ENCODE measurements at places on chromosomes 7 and 10.

GRCh38 chr10:49568235-49568634 lies 29.3 kb upstream of the ERCC6 start:
- DNase-seq: peak; percentile 14

DNA sequence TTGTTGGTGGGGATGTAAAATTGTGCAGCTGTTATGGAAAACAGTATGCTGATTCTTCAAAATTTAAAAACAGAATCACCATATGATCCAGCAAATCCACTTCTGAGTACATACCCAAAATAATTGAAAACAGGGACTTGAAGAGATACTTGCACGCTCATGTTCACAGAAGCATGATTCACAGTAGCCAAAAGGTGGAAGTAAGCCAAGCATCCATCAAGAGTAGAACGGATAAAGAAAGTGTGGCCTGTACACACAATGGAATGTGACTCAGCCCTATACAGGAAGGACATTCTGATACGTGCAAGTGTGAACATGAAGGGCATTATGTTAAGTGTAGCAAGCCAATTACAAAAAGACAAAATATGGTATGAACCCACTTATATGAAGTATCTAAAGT lies 696.7 kb upstream of the CELF2 start:
- no peak for DNase-seq

GRCh38 chr7:103914147-103914899 lies 75.1 kb downstream of the RELN start:
- DNase-seq: no peak

GRCh38 chr10:95474228-95475002 lies 86.8 kb downstream of the SORBS1 start:
- DNase-seq: no peak

DNA sequence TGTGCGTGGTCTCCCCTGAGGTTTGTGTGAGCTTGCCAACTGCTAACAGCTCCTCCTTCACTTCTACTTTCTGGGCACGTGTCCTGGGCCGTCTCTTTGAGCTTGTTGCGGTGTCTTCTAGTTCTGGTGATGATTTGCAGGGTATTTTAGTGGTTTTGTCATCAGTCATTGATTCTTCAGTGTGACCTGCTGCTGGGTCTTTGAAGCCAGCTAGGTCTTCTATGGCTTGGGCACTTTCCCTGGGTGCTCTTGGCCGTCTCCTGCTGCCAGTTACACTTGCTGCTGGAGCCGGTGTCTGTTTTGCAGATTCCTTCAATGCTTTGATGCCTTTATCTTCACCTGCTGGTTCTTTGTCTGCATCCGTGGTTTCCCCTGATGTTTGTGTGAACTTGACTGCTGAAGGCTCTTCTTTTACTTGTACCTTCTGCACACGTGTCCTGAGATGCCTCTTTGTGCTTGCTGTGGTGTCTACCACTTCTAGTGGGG lies 23.0 kb downstream of the MKI67 start:
- no peak for DNase-seq

DNA sequence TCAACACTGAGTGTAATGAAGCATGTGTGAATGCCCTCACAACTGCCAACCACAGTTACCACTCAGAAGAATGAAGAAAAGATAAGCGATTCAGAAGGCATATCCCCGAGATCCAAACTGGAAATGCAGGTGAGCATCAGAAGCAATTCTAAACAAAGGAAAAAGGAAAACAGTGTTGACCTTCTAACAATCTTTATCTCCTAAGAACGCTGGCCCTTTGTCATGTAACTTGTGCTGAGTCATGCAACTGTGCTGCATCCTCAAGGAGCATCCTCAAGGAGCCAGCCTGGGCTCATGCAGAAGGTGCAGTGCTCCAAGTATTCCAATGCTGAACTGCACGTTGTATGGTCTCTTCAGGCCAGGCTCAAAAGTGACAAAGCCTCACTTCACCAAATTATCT lies 30.6 kb downstream of the SEC61G start:
- DNase-seq: no peak

DNA sequence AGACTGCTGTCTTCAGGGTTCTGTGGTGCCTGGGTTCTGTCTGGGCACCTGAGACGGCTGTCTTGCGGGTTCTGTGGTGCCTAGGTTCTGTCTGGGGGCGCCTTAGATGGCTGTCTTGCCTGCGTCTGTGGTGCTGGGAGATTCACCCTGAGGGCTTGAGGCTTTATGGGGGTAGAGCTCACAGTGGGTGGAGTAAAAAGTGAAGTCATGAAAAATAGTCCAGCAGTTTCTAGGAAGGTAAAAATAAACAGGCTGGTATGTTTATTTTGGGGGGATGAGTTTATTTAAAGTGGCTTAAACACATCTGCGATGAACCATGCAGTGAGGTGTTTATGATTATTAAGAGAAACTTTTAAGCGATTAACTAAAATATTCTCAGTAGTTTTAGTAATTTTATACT lies 64.2 kb downstream of the NKX6-2 start:
- DNase-seq: no peak

DNA sequence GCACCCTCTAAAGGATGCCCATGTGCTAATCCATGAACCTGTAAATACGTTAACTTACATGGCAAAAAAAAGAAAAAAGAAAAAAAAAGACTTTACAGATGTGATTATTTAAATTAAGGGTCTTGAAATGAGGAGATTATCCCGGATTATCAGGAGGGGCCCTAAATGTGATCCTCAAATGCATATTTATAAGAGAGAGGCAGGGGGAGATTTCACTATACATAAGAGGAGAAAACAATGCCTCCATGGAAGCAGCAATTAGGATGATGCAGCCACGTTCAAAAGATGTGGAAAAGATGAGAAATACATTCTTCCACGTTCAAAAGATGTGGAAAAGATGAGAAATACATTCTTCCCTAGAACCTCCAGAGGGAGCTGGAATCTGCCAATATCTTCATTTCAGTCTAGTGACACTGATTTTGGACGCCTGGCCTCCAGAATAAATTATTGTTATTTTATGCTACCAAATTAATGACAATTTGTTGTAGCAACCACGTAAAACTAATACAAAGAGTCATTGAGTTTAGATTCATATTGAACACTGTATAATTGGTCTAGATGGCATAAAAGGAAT lies 328.4 kb upstream of the GNAI1 start:
- no peak for DNase-seq

GRCh38 chr7:158021836-158022235 lies 565.8 kb downstream of the PTPRN2 start:
- no peak for DNase-seq

DNA sequence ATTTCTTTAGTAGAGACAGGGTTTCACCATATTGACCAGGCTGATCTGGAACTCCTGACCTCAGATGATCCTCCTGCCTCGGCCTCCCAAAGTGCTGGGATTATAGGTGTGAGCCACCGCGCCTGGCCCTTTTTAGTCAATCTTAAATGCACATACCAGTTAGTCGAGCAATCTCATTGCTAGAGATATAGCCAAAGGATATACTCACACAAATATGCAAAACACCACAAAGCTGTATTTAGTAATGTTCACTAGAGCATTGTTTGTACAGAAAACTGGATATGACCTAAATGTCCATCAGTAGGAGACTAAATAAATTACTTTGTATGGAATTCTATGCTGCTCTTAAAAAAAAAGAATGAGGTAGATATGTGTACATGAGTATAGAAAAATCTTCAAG lies 24.5 kb upstream of the IL6 start:
- DNase-seq: no peak
